ENCODE measurements at places on chromosomes 5 and 9.

DNA sequence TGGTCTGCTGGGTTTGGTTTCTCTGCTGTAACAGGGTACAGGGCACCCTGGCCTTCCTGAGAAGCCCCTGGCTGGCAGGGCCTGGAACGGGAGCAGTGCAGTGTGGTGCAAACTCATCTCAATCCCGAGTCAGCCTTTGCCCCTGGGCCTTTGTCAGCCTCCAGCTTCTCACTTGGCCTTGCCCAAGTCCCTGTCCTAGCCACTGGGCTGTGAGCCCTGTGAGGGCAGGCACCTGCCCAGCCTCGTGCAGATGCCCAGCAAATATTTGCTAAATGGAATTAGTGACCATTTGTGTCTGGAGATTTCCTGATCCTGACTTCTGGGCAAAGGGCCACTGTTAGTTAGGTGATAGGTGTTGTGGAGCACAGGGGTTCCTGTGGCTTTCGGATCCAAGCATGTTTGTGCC lies 13.0 kb downstream of the RGS3 start:
- no peak for DNase-seq

- no peak for DNase-seq
Observed at GRCh38 chr5:177162379-177162778, 28.8 kb downstream of the NSD1 start.

- peak; percentile 39 for DNase-seq
Observed at GRCh38 chr5:27472000-27472763, 433.8 kb upstream of the CDH9 start.

- DNase-seq, result no peak
Observed at GRCh38 chr5:29263915-29264351, 1929.6 kb upstream of the CDH6 start.

DNA sequence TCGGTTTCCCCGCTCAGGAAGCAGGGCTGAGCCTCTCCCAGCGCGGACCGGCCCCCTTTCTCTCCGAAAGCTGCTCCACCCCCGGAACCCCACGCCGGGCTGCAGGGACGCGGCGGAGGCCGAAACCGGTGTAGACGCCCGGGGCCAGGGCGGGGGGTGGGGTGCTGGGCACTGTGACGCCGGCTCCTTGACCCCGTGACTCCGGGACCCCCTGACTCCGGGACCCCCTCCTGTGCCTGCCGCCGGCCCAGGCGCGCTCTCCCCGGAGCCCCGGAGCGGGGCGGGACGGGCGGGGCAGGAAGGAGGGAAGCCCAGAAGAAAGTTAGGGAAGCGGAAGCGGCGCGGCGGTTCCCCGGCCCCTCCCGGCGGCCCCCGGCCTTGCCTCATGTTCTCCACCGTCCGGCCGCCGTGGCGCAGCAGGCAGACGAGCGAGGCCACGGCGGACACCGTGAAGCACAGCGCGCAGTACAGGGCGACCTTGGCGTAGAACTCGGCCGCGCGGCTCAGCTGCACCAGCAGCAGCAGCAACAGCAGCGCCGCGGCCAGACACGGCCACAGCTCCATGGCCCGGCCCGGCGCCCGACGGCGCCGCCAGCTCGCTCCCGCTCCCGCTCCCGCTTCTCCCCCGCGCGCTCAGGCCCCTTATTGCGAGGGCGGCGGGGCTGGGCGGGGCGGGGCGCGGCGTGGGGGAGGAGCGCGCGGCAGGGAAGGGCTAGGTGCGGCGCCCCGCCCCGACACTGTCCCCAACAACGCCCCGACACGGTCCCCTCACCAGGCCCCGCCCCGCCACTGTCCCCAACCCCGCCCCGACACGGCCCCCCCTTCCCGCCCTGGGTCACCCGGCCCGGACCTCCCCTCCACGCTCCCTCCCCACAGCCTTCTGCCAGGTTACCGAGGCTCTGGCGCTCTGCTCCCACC lies at the start of gene AGPAT2:
TSS of gene AGPAT2 (minus strand) at position 664 of the 918 bp plus-strand sequence. CDS start at position 564, 100 bp downstream.
- DNase-seq, result peak; percentile 86

DNA sequence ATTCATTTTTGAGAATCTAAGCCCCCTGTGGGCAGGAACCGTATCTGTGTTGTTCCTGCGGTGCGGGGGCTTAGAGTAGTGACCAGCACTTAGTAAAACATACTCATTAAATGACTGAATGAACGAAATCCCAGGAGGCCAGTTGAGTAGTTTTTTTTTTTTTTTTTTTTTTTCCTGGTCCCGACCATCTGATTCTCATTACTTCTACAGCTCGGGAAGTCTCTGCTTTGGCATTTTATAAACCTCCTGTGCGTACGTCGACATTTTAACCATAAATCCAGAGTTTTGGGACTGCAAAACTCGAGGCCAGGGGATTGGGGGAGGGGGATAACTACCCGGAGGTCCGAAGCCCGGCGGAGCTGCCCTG lies 31.5 kb upstream of the SPRY4 start:
- no peak for DNase-seq

- no peak for DNase-seq
Observed at GRCh38 chr5:153676406-153676805, 185.9 kb downstream of the GRIA1 start.

DNA sequence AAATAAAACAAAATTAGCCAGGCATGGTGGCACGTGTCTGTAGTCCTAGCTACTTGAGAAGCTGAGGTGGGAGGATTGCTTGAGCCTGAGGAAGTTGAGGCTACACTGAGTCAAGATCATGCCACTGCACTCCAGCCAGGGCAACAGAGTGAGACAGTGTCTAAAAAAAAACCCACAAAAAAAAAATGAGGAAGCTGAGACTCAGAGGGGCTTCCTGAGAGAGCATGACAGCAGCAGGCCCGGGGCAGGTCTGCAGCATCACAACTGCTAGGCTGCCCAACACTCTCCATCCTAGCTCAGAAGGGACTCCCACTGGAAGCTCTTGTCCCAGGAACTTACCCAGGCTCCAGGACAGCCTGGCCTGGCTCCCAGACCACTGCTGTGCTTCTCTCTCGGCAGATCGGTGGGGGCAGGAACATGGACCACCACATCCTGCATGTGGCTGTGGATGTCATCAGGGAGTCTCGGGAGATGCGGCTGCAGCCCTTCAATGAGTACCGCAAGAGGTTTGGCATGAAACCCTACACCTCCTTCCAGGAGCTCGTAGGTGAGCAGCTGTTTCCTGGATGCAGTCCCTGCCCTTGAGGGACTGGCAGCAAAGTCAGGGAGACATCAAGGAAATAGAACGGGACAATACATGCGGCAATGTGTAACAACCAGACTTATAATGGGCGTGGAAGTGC lies 19.1 kb downstream of the PTGS1 start:
- peak; percentile 56 for DNase-seq

- DNase-seq, result no peak
Observed at GRCh38 chr9:75658301-75658905, 232.1 kb upstream of the PCSK5 start.

DNA sequence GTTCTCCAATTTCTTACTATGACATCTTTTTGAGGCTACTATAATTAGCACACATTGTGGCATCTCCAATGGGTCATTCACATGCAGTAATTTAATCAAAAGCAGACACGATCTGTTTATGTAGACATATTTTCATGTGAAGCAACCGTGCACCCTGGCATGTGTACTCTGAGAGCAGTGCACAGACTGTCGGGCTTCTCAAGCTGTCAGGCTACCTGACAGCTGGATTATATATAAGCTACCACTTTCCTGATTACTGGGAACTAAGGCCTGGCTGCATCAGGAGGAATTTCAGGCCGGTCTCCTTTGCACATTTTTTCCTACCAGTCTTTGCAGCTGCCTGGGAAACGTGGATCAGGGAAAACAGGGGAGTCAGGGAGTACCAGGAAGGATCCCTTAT lies 197.5 kb downstream of the MAPKAP1 start:
- DNase-seq, result peak; percentile 70

GRCh38 chr9:124320062-124320973 lies 62.6 kb downstream of the NEK6 start:
- peak; percentile 81 for DNase-seq

DNA sequence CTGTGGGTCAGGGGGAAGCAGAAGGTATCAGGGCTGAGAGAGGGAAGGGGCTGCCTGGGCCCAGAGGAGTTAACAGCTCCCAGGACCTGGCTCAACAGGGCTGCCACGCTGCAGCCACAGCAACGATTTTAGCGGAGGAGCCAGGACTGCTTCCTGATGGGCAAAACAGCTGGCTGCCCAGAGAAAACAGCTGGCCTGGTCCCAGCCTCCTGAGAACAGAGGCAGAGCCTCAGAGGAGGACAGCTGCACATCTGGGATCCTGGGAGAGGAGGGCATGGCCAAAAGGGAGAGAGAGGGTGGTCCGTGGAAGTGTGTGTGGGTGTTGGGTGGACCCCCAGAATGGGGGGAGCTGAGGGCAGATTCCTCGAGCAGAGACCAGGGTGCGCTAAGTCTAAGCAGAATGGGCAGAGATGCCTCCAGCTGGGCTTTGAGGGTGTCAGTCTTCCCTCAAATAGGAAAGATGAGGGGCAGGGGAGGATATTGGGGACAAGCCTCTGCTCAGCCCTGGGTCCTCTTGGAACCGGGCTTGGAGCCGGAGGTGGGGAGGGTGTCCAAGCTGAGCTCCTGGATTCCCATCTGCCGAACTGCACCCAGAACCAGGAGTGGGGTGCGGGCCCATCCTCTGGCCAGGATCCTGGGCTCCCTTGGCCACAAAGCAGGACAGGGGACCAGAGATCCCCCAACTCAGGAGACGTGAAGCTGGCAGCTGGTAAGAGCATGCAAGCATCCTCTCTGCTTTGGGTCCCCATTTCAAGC lies 9.1 kb upstream of the CERCAM start:
- DNase-seq, result peak; percentile 15

GRCh38 chr5:111227801-111228200 lies 3.6 kb downstream of the CAMK4 start:
- DNase-seq, result peak; percentile 81

DNA sequence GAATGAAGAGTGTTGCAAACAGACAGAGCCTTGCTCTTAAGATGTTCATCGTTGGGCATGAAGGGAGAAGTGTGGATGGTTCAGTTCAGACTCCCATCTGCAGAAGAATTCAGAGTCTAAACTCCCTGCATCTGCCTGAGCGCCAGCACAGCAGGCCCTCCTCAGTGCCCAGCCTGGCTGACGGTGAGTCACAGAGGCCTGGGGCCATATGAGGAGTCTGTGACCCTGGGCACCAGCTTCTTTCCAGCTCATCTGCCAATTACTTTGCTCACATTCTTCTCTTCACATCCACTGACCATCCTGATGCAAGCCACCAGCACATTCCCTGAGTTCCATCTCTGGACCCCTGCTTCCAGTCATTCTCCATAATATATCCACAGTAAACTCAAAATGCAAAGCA lies 401.1 kb upstream of the TRPC7 start:
- no peak for DNase-seq

GRCh38 chr9:38018241-38018957 lies 50.6 kb downstream of the SHB start:
- DNase-seq, result no peak

- peak; percentile 37 for DNase-seq
Observed at GRCh38 chr9:93071464-93071863, 13.0 kb downstream of the SUSD3 start.

GRCh38 chr5:32589942-32590869 lies 4.8 kb downstream of the SUB1 start:
- peak; percentile 72 for DNase-seq

DNA sequence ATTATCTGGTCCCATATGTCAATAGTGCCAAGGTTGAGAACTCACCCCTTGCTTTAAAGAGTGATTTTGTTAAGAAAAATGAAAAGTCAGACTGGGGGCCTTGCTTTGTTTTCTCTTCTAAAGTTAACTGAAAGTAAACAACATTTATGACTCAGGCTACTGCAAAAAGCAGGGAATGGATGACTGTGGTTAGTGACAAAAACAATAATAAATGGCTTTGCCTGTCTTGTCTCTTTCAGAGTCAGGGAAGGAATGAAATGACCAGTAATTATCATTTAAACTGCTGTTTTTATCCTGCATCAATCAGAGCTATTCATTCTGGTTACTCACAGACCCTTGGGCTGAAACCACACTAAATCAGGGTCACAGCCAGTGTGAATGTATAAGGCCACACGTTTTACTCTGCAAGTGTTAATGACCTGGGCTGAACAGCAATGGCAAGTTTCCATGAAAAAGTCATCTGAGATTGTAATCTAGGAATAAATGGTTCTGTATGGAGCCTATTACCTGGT lies 112.2 kb downstream of the ZNF608 start:
- DNase-seq, result peak; percentile 90

DNA sequence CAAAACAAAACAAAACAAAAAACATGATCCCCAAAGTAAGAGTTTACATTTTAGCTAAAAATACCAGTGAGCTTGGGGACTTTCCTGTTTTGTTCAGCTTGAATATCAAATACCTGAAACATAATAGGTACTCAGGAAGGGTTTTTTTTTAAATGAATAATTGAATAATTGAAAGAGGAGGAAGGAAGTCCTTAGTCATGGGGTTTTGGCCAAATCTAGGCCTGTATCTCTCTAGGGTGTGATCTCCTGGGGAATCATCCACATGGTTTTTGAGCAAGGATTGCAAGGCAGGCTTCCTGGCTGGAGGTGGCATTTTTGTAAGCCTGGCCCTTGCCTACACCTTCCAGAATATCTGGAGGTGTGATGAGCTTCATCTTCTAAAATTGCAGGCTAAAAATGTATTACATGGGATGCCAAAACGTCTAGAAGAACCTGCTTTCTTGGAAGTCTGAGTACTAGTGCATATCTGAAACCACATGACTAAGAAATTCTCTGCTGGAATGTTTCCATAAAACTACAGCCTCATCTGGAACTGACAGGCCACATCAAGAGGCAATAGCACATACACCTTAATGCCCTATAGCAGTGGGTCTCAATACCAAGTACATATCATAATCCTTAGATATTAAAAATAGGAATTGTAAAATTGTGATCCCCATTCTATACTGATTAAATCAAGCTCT lies 10.4 kb downstream of the C9 start:
- no peak for DNase-seq

GRCh38 chr5:2651116-2651515 lies 100.4 kb downstream of the IRX2 start:
- DNase-seq, result no peak

Data from NCI-H69 (cell line).